NCI-H2107 (cell line): ENCODE measurements at places on chromosomes 7 and 10.

DNA sequence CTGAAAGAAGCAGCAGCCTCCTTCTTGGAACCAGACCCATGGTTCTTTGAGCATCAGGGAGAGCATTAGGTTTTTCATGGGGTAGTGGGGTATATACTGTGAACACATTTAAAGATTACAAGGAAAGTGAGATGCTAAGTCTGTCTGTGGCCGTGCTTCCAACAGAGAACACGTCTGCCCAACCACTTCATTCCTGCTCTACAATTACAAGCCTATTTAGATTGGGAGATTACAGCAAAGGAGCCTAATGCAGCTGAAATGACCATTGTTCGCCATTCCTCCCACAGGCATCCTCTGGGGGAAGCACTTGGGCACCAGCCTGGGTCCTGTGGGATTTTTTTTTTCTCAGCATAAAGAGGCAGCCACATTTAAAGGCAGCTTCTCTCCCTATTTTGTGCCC is 536.4 kb downstream of the XPNPEP1 start:
- no peak for DNase-seq

GRCh38 chr7:43485580-43485979 is 97.3 kb upstream of the STK17A start:
- DNase-seq: no peak

DNA sequence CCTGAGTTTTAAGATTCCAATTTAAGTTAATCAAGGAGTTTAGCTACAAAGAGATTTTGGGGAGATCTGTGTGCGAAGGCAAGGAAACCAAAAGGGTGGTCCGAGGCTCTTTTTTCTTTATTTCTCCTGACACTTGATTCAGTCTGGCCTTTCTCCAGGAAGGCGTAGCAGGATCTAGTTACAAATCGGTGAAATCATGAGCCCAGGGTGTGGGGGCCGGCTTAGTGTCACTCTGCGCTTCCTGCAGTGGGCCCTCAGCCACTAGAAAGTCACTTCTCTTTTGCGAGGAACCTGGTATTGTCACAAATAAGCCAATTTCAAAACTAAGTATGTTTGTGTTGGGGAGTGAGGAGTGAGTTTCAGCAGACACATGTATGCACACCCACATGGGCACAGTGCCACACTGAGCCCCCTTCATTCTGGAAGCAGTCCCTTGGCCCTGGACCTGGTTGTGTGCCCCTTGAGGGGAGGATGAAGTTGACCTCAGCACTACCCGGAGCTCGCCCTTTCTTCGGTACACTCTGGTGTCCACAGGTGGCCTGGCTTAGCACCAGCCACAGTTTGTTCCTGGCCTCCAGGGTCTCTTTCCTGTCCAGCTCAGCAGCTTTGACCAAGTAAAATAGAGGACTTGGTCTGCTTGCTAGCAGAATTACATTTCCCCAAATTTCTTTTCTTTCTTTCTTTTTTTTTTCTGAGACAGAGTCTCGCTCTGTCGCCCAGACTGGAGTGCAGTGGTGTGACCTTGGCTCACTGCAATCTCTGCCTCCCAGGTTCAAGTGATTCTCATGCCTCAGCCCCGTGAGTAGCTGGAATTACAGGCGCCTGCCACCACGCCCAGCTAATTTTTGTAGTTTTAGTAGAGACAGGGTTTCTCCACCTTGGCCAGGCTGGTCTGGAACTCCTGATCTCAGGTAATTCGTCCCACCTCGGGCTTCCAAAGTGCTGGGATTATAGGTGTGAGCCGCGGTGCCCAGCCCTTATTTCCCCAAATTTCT is 84.0 kb upstream of the BTBD16 start:
- DNase-seq: peak; percentile 15

- DNase-seq: no peak
These were observed 33.6 kb upstream of the AGR2 start for GRCh38 chr7:16838386-16838785.

- no peak for DNase-seq
These were observed 37.8 kb upstream of the ZNF365 start for GRCh38 chr10:62336404-62336803.

DNA sequence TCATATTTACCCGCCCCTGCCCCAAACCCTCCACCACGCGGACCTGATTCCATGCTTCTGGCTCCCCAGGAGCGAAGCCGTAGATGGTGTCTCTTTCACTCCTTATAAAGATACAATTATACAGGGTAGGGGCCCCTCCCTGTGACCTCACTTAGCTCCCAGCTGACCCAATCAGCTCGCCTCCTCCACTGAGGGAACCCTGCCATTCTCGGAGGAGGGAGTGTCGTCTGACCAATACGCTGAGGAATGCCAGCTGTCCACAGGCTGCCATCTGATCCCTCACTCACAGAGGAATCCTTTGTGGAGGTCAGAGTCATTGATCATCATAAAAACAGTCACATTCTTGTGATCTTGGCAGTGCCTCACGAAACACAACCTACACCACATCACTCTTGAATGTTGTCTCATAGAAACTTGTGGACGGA is 67.5 kb upstream of the INSIG1 start:
- no peak for DNase-seq

DNA sequence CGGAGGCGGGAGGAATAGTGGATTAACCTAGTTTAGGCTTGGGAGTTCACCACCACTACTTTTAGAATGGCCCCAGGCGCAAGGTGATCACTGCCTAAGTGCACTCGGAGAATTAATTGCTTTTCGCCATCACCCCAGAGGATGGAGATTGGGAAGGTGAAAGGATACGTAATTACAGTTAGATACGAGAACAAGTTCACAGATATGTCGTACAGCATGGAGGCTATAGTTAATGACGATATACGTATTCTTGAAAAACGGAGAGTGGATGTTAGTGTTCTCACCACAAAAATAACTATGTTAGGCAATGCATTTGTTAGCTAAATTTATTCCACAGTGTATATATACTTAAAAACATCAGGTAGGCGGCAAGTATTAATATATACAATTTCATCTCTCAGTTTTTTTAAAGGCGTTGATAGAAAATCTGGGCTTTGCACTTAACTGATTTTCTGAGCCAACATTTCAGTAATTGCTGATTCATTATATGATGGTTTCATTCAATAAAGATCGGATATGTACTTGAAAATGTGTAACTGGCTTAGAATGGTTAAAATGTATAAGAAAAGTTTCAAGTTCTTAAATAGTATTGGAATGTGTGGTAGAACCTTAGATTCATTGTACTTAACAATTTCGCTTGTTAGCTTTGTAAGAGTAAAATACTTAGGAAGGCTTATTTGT is 683 bp downstream of the CDC123 start:
- DNase-seq: no peak

DNA sequence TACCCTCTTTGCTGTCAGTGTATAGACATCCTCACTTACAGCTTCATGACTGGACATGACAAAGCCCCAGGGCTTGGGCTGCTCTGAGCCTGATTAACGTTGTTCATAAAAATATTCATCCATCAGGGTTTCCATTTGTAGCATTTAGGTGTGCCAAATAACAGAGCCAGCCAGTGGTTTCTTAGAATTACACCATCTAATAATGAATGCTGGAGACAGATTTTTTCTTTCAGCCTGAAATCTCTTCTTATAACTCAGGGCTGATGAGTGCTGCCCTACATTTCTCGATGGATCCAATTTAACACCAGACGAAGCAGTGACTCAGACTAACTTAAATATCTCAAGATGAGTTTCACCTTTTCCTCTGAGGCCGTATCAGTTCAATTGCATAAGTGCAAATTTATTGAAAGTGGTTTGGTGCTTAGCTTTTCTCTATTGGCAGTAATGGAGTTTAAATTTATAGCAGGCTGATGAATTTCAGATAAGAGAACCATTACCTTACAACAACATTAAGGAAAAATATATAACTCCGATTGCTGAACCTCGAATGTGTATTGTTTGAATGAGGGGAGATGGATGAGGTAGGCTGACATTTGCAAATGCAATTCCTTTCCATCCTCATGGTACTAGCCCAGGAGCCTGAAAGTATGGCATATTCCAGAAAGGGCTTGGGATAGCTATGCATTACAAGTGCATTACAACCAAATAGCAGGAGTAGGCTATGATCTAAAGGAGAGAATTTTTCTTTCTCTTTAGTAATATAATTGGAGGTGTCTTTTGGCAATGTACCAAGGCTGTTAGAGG is 900.6 kb downstream of the KCNMA1 start:
- no peak for DNase-seq
